Cerebellum (tissue), 4 donors: ENCODE measurements at places on chromosomes 12 and 14.

GRCh38 chr12:65823513-65824375, 539 bp upstream of the HMGA2 start:
- no peak for DNase-seq

- peak; percentile 75 for DNase-seq
Measured at GRCh38 chr14:23302290-23303225, at the start of gene PPP1R3E. PPP1R3E (minus strand) TSS chr14:23302859; CDS start chr14:23302576, 283 bp downstream.

DNA sequence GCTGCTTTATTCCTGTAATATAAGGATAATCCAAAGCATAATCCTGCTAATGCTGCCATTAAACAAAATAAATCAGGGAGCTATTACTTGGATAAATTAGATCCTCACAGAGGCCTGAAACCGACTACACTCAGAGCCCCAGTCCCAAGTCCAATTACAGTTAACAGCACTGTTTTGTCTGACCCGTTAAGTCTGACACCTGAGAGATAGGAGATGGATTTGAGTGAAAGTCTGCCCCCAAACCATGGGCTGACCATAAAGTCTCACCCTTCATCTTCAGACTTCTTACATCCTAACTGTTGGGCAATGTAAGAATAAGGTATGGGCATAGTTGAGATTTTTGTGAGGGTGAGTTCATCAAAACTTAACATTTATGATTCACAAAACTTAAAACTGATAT, 181.7 kb downstream of the PLCZ1 start:
- DNase-seq: no peak

DNA sequence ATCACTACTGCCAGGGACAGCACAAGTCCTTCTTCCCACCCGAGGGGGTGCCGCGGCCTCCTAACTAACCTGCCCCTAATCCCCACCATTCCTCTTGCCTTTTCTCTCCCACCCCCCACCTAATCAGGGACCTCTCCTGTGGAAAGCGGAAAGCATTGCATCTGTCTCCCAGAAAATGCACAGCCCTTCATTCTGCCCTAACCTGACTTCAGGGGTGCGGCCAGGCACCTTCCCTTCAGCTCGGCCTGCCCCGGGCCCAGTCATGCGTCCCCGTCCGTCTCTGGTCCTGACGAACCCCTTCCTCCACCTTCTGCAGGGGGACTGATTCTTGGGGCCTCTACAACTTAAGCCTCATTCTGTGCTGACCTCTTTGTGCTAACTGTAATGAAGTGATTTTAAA, 43.9 kb upstream of the TRAF3 start:
- DNase-seq: no peak

DNA sequence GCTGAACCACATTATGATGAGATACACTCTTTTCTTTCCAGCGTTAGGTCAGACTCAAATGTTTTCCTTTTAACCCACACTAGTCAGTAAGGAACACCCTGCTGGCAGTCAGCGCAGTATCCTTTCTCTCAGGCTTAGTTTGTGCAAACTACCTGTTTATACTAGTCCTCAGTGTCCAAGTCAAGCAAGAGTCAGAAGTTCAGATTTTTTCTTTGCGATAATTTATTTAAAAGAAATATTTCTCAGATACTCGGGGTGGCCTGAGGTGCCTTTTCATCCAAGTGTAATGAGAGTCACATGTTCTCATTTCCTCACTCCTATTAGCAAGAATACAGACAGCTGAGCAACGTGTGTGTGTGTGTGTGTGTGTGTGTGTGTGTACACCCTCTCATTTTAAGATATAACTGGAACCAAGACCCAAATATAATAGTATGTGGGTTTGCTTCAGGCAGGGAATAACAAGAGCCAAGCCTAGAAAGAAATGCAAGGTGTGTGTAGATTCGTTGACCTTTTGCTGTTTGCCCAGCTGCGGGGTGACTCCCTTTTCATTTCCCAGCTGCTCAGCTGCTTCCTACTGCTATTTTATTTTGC, 182.7 kb downstream of the KICS2 start:
- DNase-seq: no peak

GRCh38 chr14:61555056-61555838, 140.1 kb upstream of the HIF1A start:
- DNase-seq: no peak

DNA sequence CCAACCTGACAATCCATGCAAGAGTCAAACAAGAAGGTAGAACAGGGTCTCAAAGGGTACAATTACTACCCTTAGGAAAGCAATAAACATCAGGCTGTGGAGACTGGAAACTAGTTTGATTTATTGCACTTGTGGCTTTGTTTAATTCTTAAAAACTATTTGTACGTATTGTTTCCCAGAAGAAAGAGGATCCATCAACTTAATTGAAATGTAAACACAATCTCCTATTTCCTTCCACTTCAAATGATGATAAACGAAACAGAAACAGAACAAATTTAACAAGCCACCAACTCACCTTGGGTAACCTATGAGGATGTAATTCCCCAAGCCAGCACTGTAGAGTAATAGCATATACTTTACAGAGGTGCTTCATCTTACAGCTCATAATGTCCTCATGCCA, 8.0 kb downstream of the STXBP6 start:
- no peak for DNase-seq

DNA sequence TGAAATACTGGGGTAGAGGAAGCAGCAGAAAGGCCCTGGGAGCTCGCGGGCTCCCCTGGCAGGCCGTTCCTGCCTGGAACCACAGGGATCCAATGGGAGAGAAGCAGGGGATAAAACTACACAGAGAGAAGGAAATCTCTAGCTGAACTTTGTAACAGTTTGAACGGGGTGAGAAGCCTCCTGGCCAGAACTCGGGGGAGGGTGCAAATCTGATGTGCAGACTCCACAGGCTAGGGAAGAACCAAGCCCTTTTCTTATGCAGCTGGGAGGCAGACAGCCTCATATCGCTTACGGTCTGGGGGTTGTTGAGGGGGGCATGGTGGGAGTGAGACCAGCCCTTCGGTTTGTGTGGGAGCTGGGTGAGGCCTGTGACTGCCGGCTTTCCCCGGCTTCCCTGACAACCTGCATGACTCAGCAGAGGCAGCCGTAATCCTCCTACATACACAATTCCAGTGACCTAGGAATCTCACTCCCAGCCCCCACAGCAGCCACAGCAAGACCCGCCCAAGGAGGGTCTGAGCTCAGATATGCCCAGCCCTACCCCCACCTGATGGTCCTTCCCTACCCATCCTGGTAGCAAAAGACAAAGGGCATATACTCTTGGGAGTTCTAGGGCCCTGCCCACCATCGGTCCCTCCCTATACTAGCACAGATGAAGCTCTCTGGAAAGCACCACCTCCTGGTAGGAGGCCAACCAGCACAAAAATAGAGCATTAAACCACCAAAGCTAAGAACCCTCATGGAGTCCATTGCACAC, 143.0 kb downstream of the TMTC1 start:
- no peak for DNase-seq

GRCh38 chr12:57549203-57549908, 488 bp upstream of the KIF5A start:
- no peak for DNase-seq

DNA sequence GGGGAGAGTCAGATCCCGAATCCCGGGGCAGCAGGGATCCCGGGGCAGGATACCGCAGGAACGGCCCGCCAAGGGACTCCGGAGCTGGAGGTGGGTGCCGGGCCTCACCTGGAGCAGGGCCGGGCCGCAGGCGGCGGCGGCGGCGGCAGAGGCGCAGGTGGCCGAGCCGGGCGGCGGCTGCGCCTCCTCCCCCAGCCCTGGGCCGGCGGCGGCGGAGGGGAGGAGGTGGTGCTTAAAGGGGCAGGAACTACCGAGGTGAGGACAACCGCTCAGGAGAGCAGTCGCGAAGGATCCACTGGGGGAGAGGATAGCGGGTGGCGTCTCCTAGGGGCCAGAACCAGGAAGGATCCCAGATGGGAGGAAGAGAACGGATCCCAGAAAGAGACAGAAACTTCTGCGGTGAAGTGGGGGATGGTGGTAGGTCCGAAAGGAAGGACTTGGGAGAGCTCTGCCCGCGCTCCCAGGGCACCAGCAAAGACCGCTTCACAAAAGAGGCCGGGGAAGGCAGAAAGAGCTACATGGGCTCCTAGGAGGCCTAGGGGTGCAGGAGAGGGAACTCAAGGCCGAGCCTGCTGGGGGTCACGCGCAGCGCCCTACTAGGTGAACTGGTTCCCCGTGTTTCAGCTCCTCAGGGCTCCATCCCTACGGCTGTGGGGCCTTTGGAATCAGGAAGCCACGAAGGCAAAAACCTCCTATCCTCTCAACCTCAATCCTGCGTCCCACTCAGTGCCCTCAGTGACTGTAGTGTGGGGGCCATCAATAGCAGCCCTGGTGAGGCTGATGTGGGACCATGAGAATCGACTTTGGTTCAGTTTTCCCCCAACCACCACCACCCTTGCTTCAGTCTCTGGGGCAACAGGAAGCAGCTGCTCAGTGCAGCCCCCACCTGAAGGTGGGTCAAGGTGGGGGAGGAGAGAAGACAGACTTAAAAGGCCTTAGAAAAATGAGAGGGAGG, 5.0 kb upstream of the BAZ2A start:
- peak; percentile 82 for DNase-seq

- DNase-seq: no peak
Measured at GRCh38 chr14:89977668-89978067, 21.9 kb downstream of the TDP1 start.

DNA sequence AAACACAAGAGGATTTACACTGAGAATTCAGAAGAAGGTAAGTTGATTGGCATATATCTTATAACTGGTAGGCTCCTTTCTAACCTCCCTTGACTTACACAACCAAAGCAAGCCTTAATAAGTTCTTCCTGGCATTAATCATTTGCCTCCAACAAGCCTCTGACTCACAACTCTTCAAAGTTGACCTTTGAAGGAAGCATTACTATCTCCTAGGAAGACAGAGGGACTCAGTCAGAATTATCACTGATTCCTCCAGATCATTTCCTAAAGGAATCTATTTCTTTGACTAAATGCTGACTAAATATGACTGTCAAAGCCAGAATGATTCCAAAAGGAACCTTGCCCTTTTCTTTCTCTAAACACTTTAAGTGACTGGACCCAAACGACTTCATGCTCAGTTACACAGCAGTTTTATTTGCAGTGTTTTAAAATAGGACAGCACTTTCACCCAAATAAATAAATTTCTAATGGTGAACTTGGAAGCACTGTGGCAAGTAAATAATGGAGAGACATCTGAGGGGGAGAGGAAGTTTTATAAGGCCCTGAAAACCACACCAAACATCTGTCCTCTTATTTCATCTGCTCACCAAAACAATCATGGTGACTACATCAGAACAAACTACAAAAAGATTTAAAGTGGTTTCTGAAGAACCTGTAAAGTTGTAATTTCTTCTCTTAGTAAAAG, 128.2 kb downstream of the KLHL28 start:
- DNase-seq: no peak

- DNase-seq: no peak
Measured at GRCh38 chr12:117178301-117178700, 12.0 kb downstream of the FBXO21 start.

- no peak for DNase-seq
Measured at GRCh38 chr14:22003461-22003860, 329.8 kb upstream of the OR4E1 start.

DNA sequence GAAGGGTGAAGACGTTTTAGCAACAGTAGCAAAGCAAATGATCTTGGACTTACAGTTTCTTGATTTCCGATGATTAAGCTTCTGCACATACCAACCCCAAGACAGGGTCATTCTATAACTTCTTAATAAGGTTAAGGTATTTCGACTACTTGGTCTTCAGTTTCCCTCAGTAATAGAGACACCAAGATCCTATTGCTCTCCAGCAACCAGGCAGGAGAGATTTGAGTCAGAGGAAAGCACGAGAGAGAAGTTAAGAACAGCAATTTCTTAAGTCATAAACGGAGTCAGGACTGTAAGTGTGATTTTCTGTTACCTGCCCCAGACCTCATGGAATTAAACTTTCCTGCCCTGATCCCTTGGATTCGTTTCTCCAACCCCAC, 215.6 kb downstream of the TTC8 start:
- DNase-seq: no peak

DNA sequence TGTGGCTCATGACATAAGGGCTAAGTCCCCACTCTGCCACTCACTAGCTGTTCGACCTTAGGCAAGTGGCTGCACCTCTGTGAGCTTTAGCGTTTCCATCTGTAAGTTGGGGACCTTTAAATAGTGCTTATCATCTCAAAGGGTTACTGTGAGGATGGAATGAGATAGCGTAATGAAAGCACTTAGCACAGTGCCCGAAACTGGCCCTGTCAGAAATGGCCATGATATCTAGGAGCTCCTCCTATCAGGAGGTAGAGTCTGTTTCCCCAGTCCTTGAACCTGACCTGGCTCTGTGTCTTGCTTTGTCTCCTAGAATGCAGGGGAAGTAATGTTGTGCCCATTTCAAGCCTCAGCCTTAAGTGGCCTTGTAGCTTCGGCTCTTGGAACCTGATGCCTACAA, 211.0 kb downstream of the RBM19 start:
- no peak for DNase-seq

DNA sequence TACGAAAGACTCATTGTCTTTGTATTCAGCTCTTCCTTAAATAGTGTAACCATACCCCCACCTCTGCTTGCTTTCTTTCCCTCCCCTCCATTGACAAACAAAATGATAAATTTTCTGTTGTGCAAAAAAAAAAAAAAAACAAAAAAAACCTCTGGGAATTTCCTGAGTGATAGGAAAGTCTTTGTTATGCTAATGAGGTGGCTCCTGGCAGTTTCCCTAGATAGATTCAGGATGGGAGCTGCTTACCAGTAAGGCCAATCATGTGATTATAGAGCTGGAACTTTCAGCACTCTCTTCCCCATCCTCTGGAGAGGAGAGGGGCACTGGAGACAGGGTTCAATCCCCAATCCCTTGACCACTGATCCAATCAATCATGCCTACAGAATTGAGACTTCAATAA, 120.5 kb downstream of the NUAK1 start:
- no peak for DNase-seq

DNA sequence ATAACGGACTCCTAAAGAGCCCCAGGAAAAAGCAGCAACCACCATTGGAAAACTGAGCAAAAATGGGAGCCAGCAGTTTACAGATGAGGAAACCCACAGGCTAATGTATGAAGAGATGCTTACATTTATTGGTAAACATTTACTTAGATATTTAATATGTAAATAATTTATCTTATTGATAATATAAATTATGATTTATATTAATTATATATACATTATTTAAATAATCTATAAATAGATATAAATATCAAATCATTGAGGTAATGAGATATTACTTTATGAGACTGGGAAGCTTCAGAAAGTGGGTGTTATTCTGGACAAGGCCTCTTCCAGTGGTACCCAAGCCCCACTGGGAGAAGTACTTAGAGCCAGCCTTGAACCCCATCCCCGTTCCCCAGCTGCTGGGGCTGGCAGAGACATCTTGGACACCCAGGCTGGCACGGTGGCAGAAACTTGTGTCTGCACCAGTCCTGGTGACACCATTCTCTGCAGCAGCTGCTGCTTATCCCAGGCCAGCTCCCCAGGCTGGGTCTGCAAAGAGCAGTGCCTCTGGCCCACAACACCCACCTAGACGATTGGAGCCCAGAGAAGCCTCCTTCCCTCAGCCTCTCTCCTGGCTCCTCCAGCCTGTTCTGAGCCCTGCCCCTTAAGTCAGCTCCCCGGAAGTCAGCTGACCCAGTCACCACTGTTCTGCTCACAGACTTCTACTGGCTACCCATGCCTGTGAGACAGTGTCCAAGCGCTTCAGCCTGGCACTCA, 25.9 kb downstream of the ISCA2 start:
- DNase-seq: no peak
